ENCODE measurements at places on chromosomes 6 and 20.

DNA sequence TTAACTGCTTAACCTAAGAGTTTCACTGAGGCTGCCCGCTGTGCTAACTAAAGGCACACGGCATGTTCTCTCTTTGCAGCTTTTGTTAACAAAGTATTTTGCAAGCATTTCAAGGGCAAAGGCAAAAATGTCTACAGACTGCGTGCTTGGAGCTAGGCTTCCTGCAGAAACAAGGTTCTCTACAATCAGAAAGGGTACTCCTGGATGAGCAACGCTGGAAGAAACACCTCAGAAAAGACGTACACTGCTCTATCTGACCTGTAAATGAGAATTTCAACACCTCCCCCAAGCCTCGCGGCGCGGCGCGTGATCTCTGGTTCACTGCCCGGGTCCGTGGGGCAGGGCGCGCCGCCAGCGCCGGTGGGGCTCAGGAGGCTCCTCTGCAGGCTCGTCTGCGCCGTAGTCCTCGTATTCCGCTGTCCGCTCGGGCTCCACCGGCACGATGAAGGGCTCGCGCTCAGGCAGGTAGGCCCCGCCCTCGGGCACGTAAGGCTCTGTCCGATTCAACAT is 120.9 kb downstream of the COL12A1 start:
- no peak for DNase-seq

DNA sequence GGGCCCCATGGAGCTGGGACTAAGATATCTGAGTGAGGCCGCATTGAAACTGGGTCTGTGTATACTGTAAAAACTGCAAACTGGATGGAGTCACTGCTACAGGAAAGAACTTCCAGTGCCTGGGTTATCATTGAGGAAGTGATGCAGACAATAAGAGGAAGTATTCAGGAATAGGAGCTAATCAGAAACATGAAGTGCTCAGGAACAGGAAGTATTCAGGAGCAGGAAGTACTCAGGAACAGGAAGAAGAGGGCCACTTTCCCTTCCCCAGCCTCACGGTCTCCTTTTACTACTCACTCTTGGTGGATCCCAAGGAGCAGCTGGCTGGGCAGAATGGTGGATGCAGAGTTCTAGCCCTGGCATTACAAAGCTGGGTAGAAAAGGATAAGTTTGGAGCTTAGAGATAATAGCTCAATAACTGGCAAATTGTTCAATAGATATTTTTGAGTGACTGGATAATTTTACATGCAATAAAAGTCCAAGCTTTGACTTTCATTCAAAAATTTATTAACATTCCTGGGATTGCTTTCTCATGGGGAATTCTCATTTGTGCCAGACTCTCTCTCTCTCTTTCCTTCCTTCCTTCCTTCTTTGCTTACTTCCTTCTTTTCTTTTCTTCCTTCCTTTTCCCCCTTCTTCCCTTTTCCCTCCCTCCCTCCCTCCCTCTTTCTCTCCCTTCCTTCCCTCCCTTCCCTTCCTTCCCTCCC is 82.2 kb upstream of the PAX1 start:
- DNase-seq = no peak

GRCh38 chr20:47099825-47100441 is 205.3 kb downstream of the EYA2 start:
- no peak for DNase-seq

DNA sequence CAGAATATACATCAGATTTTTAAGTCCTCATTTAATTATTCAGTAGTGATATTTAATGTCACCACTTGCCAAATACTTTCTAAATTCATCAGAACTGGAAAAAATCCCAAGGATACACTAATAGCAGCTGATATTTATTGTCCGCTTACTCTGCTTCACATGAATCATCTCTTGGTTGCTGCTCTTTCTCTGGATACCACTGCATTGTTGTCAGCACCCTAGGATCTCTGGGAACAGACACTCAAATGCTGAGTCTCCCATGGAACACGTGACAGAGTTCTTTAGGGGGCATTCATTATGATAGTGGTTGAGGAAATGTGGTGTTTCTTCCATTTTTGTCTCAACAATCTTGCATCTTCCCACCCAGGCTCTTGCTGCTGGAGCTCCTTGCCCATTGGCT is 318.0 kb downstream of the RFPL4B start:
- no peak for DNase-seq

DNA sequence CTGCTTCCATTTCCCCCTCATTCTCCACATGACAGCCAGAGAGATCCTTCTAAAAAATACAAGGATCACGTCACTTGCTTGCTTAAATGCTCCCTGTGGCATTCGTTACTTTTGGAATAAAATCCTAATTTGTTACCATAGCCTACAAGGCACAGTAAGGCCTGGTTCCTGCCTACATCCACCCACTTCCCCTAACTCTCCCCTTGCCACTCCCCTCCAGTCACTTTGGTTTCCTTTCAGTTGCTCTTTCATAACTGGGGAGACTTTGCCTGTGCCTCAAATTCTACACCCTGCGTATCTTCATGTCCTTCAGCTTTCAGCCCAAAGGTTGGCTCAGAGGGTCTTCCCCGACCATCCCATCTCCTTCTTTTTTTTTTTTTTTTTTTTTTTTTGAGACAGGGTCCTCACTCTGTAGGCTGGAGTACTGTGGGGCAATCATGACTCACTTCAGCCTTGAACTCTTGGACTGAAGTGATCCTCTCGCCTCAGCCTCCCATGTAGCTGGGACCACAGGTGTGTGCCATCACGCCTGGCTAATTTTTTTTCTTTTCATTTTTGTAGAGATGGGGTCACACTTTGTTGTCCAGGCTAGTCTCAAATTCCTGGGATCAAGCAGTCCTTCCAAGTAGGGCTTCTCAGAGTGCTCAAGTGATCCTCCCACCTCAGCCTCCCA is 12.5 kb downstream of the ID1 start:
- no peak for DNase-seq
